ENCODE measurements at places on chromosomes 12 and 14.
A peak's percentile ranks its signal among the peaks of the same experiment; 100 is the strongest.

DNA sequence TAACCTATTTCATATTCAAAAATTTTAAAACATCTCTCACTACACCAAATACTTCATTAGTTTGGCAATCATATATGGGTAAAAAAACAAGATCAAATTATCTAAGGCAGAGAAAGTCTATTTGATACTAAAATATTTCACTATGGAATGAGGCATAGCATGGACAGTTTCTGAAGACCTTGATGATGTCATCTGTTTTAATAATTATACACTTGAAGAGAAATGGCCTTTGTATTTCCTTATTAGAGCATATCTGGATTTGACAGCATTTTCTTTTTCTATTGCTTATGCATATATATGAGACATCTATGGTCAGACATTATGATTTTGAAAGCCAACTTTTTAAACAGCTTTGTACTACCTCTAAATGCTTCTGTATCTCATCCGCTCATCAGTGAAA lies 88.6 kb downstream of the DDHD1 start:
- DNase-seq = no peak

DNA sequence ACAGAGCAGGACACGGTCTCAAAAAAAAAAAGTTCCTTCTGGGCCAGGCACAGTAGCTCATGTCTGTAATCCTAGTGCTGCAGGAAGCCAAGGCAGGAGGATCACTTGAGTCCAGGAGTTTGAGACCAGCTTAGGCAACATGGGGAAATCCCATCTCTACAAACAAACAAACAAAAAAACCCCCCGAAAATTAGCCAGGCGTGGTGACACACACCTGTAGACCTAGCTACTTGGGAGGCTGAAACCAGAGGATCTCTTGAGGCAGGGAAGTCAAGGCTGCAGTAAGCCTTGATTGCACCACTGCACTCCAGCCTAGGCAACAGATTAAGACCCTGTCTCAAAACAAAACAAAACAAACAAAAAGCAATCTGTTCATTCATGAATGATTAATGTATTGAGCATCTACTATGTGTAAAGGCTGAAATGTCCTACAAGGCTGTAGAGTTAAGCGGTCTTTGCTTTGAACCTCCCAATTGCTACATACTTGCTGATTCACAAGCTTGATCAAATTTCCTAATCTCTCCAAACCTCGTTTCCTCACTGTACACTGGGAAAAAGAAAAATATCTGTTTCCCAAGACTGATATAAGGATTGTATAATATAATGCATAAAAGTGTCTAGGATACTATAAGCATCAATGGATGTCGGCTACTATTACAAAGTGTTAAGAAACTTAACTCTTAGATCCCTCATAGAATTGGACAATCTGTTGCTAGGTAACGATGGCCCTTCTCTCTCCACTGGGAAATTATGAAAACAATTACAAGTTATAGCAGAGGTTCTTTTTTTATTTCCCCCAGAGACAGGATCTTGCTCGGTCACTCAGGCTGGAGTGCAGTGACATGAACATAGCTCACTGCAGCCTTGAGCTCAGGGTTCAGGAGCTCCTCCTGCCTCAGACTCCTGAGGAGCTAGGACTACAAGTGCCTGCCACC lies 7.9 kb upstream of the RILPL2 start:
- peak; percentile 23 for DNase-seq

- DNase-seq = no peak
These were observed 112.0 kb upstream of the RAP1B start for GRCh38 chr12:68498736-68499135.

DNA sequence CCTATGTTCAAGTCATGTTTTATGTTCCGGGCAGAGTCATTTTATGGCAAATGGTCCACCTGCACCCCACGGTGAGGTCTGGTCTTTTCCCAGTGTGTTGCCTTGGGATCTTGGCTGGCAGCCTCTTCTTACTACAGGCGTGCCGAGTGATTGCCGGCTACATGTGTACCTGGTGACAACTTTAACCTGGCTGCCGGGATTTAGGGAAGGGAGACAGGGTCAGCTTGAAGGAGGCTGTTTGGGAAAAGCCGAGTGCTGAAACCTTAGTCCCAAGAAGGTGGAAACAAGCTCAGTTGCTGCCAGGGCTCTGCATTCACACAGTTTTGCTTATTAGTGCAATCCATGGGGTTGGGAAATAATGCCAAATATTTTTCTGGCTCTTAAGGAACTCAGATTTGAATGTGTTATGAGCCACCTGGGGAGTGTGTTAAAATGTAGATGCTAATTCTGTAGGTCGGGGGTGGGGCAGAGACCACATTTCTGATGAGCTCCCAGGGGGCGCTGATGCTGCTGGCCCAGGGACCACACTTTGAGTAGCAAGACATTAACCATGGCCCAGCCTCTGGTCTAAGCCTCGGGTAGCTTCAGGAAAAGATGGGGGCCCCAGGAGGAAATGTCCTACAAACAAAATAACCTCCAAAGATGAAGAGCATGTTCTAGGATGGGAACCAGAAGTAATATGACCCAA lies 179.6 kb downstream of the TBX5 start:
- DNase-seq = no peak

- DNase-seq = no peak
These were observed 49.2 kb downstream of the FGD4 start for GRCh38 chr12:32448586-32448985.

- no peak for DNase-seq
These were observed at the start of gene CCDC60 for GRCh38 chr12:119334430-119335170. Gene CCDC60, plus strand, starts transcription at chr12:119334729. Its CDS starts 448 bp downstream, at chr12:119335177.

GRCh38 chr12:105445249-105445648 lies 114.8 kb downstream of the C12orf75 start:
- DNase-seq = no peak

DNA sequence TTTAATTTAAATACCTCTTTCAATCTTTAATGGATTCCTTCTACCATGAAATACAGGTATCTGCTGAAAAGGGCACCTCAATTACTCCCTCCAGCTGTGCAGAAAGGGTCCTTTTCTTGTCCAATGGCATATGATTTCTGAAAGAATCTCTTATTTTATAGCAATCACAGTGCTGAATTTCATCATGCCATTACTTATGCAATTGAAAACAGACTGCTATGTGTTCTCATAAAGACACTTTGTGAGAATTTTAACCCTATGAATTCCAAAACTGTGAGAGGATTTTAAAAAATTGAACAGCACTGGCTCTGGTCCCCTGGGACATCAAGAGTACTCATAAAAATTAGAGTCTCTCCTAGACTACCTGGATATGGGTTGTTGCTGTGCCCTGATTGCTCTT lies 45.9 kb upstream of the CNOT2 start:
- peak; percentile 71 for DNase-seq

DNA sequence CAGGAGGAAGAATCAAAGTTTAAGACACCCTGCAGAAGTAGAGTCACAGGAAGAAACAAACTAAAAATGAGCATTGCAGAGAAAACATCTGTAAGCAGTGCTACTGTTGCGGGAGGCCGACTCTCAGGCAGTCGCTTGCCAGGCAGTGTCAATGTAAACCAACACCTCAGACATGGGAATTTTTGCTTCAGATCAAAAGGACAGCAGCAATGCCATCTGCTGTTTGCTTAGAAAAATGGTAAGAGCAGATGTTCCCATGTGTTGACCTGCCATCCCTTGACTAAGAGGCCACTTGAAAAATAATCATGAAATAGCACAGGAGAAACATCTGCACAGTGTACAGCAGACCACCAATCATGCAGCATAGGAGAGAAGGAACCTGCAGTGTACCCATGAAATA lies 196.6 kb downstream of the SLC25A21 start:
- no peak for DNase-seq

DNA sequence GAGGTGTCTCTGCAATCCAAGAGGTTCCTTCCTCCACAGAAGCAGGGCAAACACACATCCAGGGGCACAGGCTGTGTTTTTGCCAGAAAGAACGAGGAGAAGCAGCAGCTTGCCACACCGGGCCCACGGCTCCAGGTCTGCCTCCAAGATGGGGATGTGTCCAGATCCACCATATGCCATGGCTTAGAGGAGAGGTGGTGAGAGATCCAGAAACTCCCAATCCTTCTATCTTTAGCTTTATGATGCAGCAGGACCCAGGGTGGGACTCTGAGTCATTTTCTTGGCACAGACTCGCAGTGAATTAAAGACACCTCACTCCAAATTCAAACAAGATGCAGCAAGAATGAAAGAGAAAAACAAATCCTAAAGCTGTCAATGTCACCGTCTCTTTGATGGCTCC lies 481.4 kb upstream of the TMEM132C start:
- DNase-seq = peak; percentile 91

GRCh38 chr14:61257469-61258057 lies 23.6 kb downstream of the TMEM30B start:
- peak; percentile 43 for DNase-seq

GRCh38 chr12:13257356-13257875 lies 60.9 kb downstream of the EMP1 start:
- no peak for DNase-seq

Measured in fibroblast of skin of right quadriceps (primary cell).